ENCODE measurements at places on chromosomes 1 and 21. TPM values are rescaled to one million over a fixed set of nuclear protein-coding genes. Genes with fewer than 3 reads are reported as not detected.

Gene NID1
- 113 TPM for total RNA-seq

Gene POLR3C
- 29.0 TPM for total RNA-seq

Gene GBP7
- total RNA-seq: not detected

Gene NRDC
- total RNA-seq: 81.5 TPM

Gene DIRAS3
- total RNA-seq: 2.8 TPM

Gene C1orf53
- total RNA-seq: 2.0 TPM

Gene KCNC4
- total RNA-seq: 0.57 TPM

Gene CD1E
- total RNA-seq: not detected

Gene CGN
- total RNA-seq: under 0.01 TPM

Gene HAO2
- total RNA-seq: not detected

Gene CELA3A
- total RNA-seq: not detected

Gene ATP13A2
- 15.3 TPM for total RNA-seq

Gene RIPK4
- total RNA-seq: under 0.01 TPM

Gene CLDN8
- total RNA-seq: not detected

Gene MFAP2
- 10.7 TPM for total RNA-seq

Gene AVPR1B
- not detected for total RNA-seq

Gene LRRC8B
- total RNA-seq: 0.55 TPM

Gene CA6
- total RNA-seq: not detected

Gene AQP10
- not detected for total RNA-seq

Gene SERBP1
- 171 TPM for total RNA-seq

Gene FHAD1
- total RNA-seq: 0.83 TPM

Gene AMY2A
- not detected for total RNA-seq

Gene GPA33
- total RNA-seq: not detected

Gene MX2
- total RNA-seq: 2.6 TPM

Gene NBPF9
- total RNA-seq: 12.1 TPM

Gene ZSWIM5
- 1.9 TPM for total RNA-seq

Gene CRYBG2
- total RNA-seq: under 0.01 TPM

Gene PTPN22
- total RNA-seq: 0.55 TPM

Data from smooth muscle cell of bladder (primary cell).